Glutamatergic neuron (in vitro differentiated cells): ENCODE measurements at places on chromosomes 1 and 21.

DNA sequence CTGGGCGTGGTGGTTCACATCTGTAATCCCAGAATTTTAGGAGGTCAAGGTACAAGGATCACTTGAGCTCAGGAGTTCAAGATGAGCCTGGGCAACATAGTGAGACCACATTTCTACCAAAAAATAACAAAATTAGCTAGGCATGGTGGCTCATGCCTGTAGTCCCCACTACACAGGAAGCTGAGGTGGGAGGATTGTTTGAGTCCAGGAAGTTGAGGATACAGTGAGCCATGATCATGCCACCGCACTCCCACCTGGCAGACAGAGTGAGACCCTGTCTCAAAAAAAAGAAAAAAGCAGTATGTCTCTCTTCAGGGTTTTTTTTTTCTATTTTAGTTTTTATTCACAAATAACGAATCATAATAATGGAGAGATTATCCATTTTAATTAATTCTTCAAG is 233.7 kb upstream of the DMRTA2 start:
- DNase-seq, result no peak

DNA sequence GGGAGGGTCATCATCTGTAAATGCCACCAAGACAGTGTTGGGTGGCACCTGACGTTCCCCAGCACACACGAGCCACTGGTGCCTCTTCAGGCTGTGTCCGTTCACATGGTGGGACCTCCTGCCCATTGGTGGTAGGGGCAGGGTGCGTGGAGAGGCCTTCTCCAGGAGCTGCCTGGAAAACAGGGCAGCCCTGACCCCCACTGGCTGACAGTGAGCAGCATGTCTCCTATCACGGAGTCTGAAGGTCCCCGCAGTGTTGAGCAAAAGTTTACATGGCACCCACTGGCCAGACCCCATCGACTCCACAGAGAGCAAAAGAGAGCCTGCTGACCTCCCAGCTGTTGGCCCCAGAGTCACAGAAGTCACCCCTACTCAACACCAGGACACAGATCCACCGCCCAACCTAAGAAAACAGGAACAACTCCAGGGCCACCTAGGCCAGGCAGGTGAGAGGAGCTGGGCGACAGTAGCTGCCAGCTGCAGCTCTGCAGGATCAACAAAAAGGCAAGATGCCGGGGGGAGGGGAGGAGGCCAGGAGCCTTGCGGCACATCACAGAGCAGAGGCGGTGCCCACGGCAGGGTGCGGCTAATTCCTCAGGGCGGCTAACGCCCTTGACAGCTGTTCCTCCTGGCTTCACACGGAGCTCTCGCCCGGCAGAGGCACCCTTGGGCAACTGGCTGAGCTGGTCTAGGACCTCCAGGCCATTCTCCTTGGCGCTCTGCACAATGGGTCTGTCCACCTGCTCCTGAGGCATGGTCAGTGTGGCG is 14.4 kb upstream of the IFI6 start:
- no peak for DNase-seq

GRCh38 chr1:7373876-7374562 is 397.1 kb upstream of the VAMP3 start:
- no peak for DNase-seq

GRCh38 chr21:20259031-20259867 is 739.0 kb upstream of the NCAM2 start:
- DNase-seq, result no peak

- DNase-seq, result no peak
Observed at GRCh38 chr1:119225831-119226230, 85.4 kb upstream of the WARS2 start.

DNA sequence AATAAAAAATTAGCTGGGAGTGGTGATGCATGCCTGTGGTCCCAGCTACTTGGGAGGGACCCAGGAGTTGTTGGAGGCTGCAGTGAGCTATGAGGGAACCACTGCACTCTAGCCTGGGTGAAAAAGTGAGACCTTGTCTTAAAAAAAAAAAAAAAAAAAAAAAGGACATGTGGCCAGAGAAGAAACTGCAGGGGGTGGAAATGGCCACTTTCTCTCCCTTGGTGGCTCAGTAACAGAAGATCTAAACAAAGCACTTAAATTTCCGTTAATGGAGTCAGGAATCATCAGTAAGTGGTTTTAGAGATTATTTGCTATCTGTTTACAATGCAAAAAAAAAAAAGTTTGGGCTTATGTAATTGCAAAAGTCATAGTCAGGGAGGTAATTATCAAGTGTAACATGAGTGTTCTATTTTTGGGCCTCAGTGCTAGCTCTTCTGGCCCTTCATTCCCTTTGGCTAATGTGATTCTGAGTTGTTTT is 19.3 kb upstream of the OPRD1 start:
- DNase-seq, result no peak

- DNase-seq, result no peak
Observed at GRCh38 chr1:243343970-243344937, 88.4 kb downstream of the SDCCAG8 start.

DNA sequence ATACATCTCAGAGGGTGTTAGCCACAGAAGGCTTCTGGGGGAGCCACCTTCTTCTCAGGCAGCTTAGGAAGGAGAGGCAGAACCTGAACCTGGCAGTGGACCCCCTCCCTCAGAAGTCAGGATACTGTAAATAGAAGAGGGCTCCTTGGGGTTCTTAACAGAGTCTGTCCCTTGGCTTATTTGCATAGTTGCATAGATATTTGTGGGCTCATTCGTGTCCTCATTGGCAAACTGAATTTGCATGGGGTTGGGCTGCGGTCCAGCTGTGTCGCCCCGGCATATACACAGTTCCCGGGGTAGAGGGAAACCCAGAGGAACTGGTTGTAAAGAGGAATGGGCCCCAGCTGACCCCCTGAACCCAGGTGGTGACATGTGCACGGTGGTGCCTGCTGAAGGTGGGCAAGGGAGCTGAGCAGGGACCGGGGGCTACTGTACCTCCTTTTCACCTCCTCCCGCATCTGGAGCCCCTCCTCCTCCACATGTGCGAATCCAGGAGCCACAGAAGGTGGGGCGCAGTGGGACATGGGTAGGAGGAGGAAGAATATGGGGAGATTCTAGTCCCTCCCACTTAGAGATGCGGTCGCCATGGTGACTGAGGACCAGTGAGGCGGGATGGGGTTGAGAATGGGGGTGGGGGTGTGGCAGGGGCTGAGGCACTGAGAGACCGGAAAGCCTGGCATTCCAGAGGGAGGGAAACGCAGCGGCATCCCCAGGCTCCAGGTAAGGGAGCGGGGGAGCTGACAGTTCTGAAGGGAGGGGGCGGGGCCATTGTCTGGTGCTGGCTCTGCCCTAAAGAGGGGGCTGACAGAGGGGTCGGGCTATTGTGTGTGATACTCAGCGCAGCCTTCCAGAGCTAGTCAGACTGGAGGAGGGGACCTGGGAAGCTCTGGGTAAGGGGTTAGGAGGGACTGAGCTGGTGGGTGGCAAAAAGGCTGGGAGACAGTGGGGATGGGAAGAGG is 3.7 kb upstream of the SEMA4A start:
- DNase-seq, result no peak

GRCh38 chr1:208892147-208892546 is 648.0 kb upstream of the PLXNA2 start:
- DNase-seq, result no peak

DNA sequence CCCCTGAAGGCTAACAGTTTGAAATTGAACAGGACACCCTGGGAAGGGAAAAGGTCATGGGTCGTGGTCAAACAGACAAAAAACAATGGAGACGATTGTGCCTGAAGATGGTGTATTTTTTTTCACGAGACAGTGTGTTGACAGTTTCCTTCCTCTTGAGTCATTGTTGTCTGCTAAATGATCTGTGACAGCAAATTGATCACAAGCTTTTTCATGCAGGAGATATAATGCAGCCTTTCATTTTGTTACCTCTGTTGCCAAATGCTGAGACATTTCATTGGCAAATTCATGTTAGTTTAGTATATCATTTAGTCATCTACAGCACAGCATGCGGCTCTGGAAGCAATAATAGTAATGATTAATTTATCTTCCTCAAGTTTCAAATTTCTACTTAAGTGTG is 27.7 kb downstream of the UBE2U start:
- DNase-seq, result no peak
